ENCODE measurements at places on chromosomes 3 and 15.

- DNase-seq, result no peak
Observed at GRCh38 chr3:87045473-87045872, 54.5 kb upstream of the VGLL3 start.

- DNase-seq, result peak; percentile 72
Observed at GRCh38 chr3:158659454-158660237, 12.8 kb downstream of the LXN start.

GRCh38 chr15:89002281-89002761 lies 85.9 kb upstream of the ABHD2 start:
- no peak for DNase-seq

DNA sequence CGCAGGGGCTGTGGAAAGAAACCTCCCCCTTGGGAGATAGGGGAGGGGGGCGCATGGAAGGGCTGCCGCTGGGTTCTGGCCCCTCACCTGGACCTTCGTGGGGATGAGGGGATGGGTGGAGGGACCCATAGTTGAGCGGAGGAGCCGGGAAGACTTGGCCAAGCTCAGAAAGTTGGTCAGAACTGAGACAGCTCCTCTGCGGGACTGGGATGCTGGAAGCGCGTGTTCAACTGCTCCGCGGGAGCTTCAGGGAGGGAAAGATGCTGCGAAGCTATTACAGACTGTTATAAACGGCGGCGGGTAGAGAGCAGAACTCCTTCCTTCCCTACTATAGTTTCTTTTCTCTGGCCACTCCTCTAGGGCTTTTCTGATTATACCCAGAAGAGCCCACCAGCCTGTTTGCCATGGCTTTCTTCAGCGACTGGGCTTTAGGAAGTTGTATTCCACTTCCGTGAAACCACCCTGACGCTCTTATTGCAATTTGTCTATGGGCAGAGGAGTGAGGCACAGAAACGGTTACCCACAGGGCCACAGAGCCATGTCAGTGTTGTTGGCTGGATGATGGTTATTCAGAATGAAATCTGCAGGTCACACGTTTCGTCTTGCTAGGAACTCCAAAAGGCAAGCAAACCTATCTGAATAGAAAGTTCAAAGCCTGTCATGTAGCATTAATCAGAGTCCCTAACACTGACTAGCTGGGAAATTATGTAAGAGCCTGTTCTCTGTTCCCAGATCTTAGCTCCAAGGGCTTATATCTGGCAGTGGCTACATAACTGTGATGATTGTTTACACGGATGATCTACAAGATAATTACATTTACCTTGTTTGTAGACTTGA lies 1.1 kb downstream of the SYNPR start:
- DNase-seq, result no peak

- no peak for DNase-seq
Observed at GRCh38 chr3:127074900-127075360, 92.0 kb downstream of the PLXNA1 start.

DNA sequence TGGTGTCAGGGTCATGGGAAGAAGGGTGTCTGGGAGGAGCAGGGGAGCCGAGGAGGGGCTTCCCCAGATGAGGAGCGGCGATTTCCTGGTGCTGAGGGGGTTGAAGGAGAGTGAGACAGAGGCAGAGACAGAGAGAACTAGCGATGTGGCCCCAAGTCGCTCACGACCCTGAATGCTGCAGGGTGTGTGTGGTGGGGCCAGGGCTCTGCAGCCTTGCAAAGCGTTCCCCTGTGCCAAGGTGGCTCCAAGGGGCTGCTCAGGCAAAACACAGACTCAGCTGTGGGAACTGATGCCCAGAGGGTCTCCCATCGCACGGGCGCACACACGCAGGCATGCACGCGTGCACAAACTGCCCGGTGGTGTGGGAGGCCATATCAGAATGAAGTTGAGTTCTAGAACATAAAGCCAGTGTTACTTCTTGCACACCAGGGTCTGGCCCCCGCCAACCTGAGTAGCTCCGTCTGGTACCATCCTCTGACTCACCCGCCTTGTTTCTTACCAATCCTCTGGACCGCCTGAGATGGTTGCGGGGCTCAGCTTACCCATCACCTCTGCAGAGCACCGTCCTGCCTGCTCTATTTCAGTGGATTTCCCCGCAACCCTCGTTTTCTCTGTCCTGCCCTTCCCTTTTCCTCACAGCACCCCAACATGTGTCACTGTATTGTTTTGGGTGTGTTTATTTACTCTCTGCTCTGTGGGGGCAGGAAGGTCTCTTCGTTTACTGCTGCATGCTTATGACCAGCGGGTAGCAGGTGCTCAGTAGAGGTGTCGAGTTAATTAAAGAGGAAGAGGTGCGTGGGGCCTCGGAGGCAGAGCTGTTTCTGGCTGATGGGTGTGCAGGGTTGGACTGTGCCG lies 4.5 kb downstream of the MELTF start:
- DNase-seq, result no peak

DNA sequence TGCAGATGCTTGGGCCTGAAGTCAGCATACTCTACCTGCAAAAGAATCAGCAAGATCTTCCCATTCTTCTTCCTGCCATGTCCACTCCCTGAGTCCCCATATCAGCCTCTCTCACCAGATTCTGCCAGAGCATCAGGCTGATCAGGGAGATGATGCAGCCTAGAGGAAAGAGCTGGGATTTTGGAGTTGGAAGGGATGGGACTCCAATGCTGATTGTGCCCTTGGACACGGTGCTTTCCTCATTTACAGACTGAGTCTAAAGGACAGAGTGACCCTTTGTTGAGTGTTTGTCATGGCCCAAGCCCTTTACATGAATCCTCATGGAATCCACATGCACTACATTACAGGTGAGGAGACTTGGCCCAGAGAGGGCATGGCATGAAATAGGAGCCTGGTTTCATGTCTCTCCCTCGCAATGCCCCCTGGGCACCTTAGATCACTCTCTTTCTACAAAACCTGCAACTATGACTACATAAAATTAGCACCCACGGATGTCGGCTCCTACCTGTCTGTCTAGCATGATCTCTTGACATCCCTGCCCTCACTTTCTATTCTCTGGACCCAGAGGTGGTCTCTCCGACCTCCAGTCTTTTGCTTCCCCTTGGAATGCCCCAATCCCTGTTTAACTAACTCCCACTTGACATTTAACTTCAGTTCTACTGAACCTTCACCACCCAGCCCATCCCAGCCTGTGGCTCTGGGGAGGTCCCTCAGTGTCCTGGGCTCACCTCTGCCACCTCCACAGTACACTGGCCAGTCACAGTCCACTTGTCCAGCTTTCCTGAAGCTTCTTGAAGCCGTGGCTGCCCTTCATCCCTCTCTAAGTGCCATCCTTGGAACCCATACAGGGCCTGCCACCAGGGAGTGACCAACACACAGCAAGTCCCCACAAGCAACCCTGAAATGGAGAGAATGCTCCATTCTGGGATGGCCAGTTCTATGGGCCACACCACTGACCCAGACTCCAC lies 173.5 kb downstream of the ABHD5 start:
- no peak for DNase-seq

GRCh38 chr3:22615790-22616189 lies 587.3 kb upstream of the UBE2E2 start:
- DNase-seq, result no peak

DNA sequence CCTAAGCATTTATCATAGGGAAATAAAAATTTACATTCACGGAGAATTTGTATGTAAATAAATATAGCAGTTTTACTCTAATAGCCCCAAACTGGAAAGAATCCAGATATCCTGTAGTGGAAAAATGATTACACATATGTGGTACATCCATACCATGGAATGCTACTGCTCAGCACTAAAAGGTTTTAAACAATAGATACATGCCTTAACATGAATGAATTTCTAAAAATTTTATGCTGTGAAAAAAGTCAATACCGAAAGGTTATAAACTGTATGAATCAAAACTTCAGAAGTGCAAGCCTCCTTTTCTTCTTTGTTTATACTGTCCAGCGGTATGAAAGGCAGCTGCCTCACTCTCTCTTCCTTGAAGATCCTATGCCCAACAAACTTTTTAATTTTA lies 37.5 kb upstream of the MCTP2 start:
- no peak for DNase-seq

DNA sequence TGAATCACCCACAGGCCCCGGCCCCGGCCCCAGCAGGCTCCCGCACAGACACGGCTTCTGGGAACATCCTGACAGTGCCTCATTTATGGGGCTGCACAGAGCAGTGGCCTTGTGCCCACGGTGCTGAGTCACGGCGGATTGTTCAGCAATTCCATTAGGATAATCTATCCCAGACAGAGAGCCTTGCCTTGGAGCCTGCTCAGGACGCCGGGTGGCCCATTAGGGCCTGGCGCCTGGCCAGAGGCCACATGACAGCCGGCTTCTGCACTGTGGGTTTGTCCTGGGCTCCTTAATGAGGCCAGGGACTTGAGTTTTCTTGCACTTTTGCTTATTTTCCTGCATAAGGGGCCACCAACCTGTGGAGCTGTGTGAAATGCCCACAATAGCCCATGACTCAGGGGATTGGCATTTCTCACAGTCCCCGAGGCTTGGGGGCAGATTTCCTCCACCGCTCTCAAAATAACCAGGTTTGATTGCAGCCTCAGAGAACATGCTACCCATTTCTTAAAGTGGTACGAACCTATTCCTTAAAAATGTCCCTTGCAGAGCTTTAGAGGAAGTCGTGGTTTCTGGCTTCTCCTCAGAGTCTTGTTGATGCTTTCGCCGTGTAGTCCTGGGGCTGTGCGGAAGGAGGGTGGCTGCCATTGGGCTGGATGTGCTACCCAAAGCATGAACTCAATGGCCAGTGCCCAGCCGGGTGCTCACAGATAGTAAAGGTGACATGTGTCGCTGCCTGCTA lies 19.0 kb downstream of the SYNM start:
- DNase-seq, result no peak

DNA sequence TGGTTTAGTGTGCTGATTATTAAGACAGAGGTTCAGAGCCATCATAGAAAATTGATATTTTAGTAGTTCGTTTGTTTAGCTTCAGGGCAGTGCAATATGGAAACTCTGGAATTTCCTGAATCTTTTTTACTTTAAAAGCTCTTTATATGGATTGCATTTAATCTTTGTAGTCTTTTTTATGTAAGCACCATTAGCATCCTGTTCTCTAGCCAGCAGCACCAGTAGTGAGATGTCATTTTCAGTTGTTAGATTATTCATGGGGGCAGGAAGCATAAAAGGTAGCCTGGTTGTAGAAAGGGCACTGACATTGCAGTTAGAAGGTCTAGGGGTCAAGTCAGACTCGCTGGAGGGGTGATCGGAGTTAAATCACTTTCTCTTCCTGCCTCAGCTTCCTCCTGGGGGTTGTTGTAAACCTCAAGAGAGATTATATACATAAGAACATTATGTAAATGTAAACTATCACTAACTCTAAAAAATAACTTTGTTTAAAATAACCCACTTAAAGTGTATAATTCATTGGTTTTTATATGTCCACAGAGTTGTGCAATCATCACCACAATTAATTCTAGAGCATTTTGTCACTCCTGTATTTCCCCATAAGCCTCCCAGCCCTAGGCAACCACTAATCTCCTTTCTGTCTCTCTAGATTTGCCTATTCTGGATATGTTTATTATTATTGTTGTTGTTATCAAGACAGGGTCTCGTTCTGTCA lies 31.4 kb upstream of the ITPKA start:
- DNase-seq, result no peak

DNA sequence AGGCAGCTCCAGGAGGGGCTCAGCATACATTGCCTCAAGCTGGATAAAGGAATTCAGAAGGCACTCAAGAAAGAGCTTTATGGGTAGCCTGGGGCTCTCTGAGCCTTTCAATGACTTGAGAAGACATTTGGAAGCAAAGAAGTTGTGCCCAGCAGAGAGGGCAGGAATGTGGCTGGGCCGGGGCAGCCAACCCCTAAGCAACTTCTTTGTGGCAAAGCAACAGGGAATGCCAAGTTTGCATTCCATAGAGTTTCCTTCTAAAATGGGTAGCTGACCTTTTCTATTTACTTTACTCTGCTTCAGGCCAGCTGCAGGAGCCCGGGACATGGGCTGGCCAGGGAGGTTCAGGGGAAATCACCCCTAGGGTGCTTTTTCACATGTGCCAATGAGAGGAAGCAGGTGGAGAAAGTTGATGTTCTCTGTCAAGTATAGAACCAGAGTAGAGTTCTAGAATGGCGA lies 45.6 kb downstream of the CCDC12 start:
- no peak for DNase-seq

- no peak for DNase-seq
Observed at GRCh38 chr3:17583530-17583929, 158.9 kb downstream of the TBC1D5 start.
